AG20443 (cell line): ENCODE measurements at places on chromosomes 12 and 14.

- no peak for DNase-seq
These were observed 1.4 kb upstream of the GTF2A1 start for GRCh38 chr14:81222126-81222525.

GRCh38 chr12:106239241-106239950, 8.4 kb downstream of the CKAP4 start:
- DNase-seq: no peak

GRCh38 chr12:49984476-49985359, 12.0 kb downstream of the AQP6 start:
- DNase-seq: no peak

GRCh38 chr12:30797689-30798088, 42.9 kb upstream of the CAPRIN2 start:
- no peak for DNase-seq

- peak; percentile 80 for DNase-seq
These were observed 751 bp downstream of the P3H3 start for GRCh38 chr12:6828781-6829535.

DNA sequence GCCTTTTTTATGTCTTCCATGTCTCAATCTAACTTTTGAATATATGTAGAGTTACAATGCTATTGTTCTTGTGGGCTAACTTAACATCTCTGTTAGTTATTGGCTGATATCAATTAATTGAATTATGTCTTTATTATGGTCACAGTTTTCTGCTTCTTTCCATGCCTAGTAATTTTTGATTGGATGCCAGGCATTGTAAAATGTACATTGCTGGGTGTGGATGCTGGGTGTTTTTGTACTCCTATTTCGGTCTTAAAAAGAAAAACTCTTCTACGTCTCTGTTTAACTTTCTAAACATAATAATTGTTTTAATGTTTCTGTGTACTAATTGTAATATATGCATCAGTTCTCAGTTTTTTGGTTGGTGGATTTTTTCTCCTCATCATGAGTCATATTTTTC, 296.1 kb upstream of the PRICKLE1 start:
- DNase-seq: no peak

GRCh38 chr14:103239751-103240150, 94.3 kb upstream of the EIF5 start:
- DNase-seq: no peak

- no peak for DNase-seq
These were observed 224.4 kb downstream of the NUBPL start for GRCh38 chr14:31785574-31785973.

DNA sequence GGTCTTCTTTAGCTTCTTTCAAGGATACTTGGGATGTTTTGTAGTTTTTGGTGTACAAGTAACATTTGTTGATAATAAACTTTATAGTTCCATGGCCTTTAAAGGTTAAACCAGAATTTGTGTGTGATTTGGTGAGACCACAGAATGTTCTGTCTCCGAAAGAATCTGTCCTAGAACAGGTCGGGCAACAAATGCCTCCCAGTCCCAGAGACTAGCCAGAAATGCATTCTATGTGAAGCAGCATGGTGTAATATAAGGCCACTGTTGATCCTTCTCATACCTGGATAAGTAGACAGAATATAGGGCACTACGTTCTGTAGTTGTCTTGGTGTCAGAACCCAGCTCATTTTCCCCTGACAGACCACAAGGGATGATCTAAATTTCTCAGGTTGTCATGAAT, 10.0 kb downstream of the STYK1 start:
- no peak for DNase-seq

DNA sequence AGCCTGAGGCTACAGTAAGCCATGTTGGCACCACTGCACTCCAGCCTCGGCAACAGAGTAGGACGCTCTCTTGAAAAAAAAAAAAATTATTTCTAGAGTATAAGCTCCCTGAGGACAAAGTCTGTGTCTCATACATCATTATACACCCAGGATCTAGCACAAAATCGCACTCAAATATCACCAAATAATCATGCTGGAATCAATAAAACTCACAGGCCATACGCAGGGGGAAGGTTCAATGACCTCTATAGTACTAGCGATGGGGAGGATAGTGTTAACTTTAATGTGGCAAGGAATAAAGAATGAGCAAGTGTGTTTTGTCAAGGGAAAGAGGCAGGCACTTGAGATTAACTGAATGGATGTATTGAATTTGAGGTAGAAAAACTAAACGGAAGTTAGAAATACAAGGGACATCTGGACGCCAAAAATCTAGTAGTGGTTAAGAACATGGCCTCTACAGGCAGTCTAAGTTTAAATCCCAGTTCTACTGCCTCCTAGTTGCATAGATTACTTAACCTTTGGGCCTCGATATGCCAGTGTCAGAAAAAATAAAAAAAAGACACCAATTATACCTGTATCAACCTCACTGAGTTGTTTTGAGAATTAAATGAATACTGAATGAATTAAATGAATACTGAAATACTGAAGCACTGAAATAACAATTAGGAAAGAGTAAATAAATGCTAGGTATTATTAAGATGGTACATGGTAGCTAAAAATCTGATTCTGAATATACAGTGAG, 4.4 kb upstream of the AP4S1 start:
- no peak for DNase-seq

DNA sequence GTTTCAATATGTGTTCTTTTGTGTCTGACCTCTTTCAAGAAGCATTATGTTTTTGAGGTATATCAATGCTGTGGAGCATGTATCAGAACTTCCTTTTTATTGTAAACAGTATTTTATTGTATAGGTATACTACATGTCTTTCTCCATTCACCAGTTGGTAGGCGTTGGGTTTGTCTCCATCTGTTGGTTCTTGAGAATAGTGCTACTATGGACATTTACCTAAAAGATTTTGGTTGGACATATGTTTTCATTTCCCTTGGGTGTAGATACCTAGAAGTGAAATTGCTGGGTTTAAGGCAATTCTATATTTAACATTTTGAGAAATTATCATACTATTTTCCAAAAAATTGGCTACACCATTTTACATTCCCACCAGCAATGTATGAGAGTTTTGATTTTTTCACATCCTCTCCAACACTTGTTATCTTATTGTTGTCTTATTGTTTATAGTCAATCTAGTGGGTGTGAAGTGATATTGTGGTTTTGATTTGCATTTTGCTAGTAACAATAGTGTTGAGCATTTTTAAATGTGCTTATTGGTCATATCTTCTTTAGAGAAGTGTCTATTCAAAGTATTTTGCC, 409.2 kb downstream of the IPO8 start:
- no peak for DNase-seq

DNA sequence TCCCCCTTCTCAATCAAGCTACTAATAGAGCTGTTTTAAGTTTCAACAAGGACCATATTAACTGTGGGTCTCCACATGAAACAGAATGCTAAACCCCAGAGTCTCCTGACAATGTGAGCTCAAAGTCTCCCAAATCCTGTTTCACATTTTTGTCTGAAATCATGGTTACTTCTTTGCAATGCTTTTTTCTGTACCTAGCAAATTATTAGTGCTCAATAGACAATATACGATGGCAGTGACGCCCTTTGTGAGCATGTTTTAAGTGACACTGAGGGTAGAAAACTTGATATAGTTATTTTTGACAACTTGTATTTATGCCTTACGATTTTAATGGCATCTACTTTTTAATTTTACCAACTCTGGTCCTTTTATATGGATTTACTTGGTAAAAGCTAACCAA, 85.4 kb upstream of the SOX5 start:
- DNase-seq: no peak

- no peak for DNase-seq
These were observed 4.8 kb upstream of the NINJ2 start for GRCh38 chr12:668090-668481.

DNA sequence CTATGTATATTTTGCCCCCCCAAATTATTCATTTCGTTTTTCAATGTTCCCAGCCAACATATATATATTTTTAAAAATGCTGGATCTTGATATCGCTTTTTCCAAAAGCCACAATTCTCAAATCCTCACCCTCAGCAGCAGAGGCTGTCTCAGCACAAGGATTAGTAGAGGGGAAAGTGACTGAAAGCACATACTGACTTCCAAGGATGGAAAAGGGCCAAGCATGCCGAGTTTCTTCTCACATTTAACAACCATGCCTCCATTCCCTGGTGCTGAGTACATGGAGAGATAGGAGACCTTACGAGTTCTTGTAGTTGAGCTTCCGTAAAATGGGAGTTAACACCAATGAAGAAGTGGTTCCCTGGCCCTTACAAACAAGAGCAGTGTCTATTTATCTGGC, 403.4 kb upstream of the DCN start:
- DNase-seq: no peak

DNA sequence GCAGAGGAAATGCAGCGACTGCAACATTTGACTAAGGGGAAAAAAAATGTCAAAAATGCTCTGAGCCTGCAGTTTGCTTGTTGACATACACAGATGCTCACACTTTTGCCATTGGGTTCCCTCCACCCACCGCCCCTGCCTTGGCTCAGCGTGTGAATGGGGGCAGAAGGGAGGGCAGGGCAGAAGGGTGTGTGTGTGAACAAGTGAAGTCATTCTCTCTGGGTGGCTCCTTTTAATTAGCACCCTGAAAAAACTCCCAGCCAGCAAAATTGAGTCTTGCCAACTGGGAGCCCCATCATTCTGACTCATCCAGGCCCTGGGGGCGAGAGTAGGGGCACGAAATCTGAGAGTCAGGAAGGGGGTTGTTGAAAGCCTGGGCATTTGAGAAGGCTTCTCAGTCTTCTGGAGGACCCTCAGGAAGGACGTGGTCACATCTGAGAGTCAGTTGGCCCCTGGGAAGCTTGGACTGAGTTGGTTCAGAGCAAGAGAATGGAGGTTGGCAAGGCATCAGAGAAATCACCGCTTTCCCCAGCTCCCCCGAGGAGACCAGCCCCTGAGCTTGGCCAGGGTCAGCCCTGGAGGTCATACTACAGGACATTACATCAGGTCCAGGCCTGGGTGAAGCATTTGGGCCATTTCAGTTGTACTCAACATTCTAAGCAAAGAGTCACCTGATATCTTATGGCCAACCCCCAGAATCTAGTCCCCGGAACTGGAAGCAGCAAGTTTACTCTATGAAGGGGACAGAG, 22.7 kb upstream of the KRT78 start:
- DNase-seq: peak; percentile 82

DNA sequence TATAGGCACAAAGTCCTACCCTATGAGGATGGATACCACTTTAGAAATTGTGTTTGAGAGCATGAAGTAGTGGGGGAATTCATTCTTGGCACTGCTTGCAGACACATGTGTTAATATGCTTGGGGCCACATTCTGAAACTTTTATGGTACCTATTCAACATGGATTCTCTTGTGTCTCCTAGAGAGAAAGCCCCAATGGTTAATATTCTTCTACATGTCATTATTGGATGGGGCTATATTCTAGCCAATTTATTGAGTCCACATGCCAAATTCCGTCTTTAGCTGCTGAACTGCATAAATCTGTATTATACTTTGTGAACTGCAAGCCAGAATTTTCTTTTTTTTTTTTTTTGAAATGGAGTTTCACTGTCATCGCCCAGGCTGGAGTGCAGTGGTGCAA, 140.0 kb downstream of the KICS2 start:
- DNase-seq: no peak

- no peak for DNase-seq
These were observed 13.4 kb upstream of the SNX6 start for GRCh38 chr14:34643361-34643760.

DNA sequence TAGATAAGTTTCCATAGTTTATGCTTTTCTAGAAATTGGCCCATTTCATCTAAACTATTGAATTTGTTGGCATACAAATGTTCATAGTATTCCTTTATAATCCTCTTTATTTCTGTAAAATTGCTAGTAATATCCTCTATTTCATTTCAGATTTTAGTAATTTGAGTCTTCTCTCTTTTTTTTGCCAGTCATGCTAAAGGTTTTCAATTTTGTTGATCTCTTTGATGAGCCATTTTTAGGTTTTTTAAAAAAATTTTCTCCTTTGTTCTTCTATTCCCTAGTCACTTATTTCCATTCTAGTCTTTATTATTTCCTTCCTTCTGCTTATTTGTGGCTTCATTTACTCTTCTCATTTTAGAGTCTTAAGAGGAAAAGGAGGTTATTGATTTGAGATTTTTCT, 19.4 kb upstream of the PPM1A start:
- no peak for DNase-seq

DNA sequence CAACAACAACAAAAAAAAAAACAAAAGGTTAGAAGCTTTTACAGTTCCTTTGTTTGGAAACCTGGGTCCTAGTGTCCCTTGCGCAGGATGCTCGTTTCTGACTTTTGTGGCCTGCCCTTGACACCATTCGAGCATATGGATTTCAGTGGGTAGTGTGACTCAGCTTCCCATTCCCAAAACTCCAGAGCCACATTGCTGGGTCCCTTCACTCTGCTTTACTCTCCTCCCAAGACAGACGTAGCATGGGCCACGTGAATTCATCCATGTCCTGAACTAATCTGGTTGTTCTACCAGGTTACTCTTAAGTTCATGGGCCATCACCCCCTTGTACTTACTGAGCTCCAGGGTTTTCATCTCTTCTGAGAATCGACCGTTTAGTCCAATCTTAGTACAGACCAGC, 68.0 kb upstream of the MAX start:
- no peak for DNase-seq

GRCh38 chr14:65414961-65415589, 2.5 kb downstream of the FUT8 start:
- peak; percentile 24 for DNase-seq

DNA sequence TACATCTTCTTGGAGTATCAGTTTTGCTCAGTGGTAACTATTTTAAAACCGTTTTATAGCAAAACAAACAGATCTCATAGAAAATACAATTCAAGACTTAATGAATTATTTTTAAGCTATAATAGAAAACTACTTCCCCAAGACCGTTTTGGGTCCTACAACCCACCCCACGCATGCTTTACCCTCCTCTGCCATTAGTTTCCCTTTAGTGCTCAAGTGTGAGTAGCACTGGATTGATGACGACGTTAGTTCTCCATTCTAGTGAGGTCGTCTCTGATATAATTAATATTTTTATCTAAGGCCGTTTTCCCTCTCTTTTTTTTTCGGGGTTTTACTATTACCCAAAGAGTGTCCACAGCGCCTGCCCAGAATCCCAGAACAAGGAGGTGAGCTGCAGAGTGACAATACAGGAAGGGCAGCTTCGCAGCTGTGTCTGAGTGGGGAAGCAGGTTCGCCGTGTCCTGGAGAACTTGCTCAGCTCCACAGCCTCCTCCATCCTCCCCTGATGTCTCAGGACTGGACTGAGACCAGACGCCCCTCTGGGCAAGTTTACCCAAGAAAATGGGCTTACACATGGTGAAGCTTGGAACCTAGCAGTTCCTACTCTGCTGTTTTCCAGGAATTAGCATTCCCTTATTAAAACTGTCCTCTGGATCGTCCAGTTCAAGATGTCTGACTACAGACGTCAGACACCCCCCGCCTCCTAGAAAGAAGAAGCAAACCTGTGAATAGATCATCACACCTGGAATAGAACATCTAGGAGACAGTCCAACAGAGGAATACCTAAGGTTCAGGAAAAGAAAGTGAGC, 31.9 kb upstream of the MON2 start:
- peak; percentile 12 for DNase-seq

DNA sequence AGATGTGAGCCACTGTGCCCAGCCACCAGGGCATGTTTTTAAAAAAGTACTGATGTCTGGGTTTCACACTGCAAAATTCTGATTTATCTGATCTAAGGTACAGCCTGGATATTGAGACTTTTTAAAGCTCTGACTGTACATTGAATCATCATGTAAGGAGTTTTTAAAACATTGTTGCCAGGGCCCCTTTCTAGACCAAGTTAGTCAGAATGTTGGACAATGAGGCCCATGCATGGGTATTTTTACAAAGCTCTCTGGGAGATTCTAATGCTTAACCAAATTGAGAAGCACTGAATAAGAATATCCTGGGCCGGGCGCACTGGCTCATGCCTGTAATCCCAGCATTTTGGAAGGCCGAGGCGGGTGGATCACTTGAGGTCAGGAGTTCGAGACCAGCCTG, 16.7 kb downstream of the TMEM19 start:
- no peak for DNase-seq

- DNase-seq: no peak
These were observed 114.3 kb upstream of the PDZRN4 start for GRCh38 chr12:41073633-41074472.
